ENCODE measurements at places on chromosomes 1 and 21.

DNA sequence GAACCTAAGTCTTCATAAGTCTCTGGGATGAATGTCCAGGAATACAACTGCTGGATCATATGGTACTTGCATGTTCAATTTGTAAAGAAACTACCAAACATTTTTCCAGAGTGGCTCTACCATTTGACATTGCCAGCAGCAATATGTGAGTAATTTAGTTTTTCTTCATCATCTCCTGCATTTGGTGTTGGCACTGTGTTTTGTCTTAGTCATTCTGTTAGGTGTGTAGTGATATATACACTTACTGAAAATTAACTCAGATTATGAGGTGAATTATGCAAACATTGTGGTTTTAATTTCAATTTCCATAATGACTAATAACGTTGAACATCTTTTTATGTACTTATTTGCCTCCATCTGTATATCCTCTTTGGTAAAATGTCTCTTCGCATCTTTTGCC is 138.7 kb downstream of the LRRC40 start:
- DNase-seq: no peak

- no peak for DNase-seq
These were observed 39.2 kb downstream of the ABCA4 start for GRCh38 chr1:94081566-94082344.

DNA sequence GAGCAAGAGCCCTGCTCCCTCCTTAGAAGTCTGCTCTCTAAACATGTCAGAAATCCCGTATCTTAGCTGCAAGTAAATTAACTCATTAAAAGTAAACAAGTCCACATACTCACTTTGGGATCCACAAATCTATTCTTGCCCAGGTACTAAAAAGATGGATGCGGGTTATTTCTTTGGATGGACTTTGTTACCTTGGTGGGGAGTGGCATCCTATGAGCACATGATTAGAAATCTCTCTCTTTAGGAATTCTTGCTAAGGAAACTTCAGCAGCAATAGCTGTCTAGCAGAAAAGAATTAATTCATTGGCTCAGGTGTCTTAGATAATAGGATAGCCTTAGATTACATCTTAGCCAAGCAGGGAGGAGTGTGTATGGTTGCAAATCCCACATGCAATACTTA is 25.2 kb downstream of the NRDC start:
- DNase-seq: no peak

GRCh38 chr1:50521703-50522102 is 98.5 kb upstream of the DMRTA2 start:
- DNase-seq: no peak

GRCh38 chr1:47951026-47951425 is 46.2 kb downstream of the TRABD2B start:
- DNase-seq: no peak

GRCh38 chr1:55214212-55214933 is 791 bp downstream of the USP24 start:
- peak; percentile 55 for DNase-seq

GRCh38 chr1:111981871-111982270 is 7.6 kb downstream of the KCND3 start:
- no peak for DNase-seq

DNA sequence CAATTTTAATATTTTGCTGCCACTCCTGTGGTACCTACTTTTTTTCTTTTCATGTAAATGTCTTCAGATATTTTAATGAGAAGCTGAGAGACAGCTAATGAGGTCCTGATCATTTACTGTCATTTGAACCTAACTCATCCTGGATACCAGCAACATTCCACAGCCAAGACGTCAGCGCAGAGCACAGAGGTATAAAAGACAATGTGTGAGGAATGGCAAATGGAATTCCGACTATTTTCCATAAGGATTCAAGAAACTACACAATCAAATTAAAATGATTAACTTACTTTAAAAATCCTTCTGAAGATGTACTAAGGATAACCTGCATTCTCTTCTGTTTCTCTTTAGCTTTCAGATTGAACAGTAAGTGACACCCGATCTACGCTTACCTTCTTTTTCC is 38.8 kb downstream of the HEATR1 start:
- DNase-seq: no peak

DNA sequence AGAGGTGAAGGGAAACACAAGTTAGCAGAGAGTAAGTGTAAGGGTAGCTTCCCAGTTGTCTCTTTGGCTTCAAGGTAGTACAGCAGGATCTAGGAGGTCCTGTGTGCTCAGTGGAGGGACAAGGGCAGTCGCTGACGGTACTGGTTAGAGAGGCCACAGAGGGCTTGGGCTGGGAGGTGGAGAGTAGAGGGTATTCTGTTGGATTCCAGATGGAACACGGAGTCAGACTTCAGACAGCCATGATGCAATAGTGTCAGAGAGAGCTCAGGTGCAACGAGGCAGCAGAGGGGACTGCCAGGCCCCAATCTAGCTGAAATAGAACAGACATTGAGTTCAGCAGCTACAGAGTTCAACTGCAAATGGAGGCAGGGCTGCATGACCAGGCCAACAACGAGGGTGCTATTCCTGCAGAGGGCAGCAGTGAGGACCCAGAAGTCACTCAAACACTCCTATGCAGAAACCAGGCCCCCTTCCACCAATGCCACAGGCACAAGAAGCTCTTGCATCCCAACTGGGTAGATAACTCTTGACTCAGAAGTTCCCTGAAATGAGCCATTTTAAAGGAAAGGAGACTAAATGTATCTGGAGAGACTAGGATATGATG is 325.0 kb upstream of the ESRRG start:
- no peak for DNase-seq

DNA sequence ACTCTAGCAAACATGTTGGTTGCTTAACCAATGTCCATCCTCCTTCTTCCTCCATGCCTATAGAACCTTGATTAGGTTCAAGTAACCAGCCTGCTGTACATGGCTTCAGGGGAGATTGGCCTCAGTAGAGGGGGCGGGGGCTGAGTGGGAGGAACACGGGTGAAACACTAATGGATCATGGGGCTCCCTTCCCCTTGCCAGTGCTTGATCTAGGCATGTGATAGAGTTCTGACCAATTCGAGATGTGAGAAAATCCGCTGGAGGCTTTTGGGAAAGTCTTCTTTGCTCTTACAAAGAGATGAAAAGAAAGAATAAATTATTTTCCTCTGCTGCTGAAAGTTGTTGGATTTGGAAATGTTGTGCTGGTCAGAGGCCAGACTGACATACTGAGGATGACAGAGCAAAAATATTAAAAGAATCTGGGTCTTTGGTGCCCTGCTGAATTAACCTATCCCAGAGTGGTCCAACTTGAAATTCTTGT is 5.2 kb upstream of the OTUD7B start:
- DNase-seq: no peak

GRCh38 chr1:44212355-44213221 is 683 bp upstream of the DMAP1 start:
- DNase-seq: no peak

- no peak for DNase-seq
These were observed 129.8 kb upstream of the USH2A start for GRCh38 chr1:216553040-216553439.

- DNase-seq: no peak
These were observed 14.7 kb downstream of the GAS5 start for GRCh38 chr1:173853074-173853473.

- DNase-seq: peak; percentile 44
These were observed 3.6 kb upstream of the INAVA start for GRCh38 chr1:200890818-200891773.

DNA sequence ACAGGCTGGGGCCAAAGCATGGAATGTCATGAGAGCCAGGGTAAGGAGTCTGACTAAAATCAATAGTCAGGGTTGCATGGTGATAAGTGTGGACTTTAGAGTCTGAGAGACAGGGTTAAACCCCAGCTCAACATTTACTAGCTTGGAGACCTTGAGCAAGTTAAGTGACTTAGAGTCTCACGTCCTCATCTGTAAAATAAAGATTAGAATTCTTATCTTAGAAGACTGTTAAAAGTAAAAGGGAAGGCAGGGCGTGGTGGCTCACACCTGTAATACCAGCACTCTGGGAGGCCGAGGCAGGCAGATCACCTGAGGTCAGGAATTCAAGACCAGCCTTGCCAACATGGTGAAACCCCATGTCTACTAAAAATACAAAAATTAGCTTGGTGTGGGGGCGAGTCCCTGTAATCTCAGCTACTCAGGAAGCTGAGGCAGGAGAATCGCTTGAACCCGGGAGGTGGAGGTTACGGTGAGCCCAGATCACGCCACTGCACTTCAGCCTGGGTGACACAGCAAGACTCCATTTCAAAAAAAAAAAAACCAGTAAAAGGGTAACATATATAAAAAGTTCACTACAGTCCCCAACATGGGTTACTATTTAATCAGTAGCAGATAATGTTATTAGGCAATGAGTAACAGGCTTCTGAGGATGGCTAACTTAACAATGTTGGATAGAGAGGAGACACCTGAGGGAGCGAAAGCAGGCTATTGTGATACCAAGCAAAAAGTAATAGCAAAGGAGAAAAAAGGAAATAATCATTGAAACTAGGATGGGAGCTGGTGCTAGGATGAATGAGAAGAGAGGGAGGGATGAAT is 20.8 kb downstream of the TMCO1 start:
- DNase-seq: no peak

DNA sequence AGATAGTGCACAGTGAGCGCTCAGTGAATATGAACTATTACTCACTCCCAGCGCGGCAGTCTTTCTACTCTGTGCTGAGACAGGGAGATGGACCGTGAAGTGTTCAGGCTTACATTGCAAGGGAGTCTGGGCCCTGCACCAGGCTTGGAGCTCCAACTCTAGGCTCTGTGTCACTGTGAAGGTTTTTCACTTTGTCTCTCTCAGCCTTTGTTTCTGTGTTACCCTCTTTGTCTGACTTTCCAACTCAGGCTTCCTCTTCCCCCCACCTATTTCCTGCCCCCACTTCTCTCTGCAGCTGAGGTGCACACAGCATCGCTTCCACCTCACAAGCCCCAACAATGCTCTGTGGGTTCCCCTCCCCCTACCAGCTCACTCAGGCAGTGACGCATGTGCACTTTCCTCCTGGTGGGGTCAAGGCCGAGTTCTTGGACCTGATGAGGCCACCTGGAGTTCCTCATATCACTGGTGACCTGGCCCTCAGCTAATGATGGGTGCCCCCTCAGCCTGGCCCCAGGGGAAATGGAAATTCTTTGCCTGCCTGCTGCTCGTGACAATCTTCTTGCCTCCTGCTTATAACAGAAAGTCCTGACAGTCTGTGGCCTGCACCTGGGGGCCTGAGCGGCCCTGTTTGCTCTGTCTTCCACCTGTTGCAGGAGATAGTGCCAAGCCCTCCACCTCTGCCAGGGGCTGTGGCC is 1.1 kb upstream of the LCK start:
- DNase-seq: no peak

GRCh38 chr1:10528066-10529014 is 53.6 kb downstream of the PEX14 start:
- no peak for DNase-seq

- DNase-seq: no peak
These were observed 135.7 kb upstream of the SLC45A1 start for GRCh38 chr1:8182034-8182761.

GRCh38 chr21:41168391-41169257 is 664 bp downstream of the BACE2 start:
- DNase-seq: peak; percentile 84

GRCh38 chr1:14994148-14994547 is 159.4 kb upstream of the TMEM51 start:
- no peak for DNase-seq

- DNase-seq: peak; percentile 92
These were observed at the start of gene FAM3B for GRCh38 chr21:41316200-41317062. Gene FAM3B, plus strand, starts transcription at chr21:41316801. Its CDS starts 79 bp downstream, at chr21:41316880.

- DNase-seq: no peak
These were observed 55.2 kb downstream of the GPR161 start for GRCh38 chr1:168081373-168082007.

DNA sequence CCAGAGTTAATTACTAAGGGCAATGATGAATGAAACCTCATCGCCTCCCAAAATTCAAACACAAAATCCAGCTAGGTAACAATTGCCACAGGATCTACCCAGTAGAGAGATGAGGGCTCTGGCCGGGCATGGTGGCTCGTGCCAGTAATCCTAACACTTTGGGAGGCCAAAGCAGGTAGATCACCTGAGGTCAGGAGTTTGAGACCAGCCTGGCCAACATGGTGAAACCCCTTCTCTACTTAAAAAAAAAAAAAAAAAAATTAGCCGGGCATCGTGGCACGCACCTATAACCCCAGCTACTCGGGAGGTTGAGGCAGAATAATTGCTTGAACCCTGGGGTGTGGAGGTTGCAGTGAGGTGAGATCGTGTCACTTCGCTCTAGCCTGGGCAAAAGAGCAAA is 15.8 kb downstream of the CD2 start:
- DNase-seq: no peak

Data from pancreas (tissue), 10 donors.